ENCODE measurements at places on chromosomes 2 and 18. TPM values are rescaled to one million over a fixed set of nuclear protein-coding genes. Genes with fewer than 3 reads are reported as not detected.

GRCh38 chr2:121532894-121533293 lies 2.2 kb downstream of the RNU4ATAC start:
- no peak for DNase-seq

DNA sequence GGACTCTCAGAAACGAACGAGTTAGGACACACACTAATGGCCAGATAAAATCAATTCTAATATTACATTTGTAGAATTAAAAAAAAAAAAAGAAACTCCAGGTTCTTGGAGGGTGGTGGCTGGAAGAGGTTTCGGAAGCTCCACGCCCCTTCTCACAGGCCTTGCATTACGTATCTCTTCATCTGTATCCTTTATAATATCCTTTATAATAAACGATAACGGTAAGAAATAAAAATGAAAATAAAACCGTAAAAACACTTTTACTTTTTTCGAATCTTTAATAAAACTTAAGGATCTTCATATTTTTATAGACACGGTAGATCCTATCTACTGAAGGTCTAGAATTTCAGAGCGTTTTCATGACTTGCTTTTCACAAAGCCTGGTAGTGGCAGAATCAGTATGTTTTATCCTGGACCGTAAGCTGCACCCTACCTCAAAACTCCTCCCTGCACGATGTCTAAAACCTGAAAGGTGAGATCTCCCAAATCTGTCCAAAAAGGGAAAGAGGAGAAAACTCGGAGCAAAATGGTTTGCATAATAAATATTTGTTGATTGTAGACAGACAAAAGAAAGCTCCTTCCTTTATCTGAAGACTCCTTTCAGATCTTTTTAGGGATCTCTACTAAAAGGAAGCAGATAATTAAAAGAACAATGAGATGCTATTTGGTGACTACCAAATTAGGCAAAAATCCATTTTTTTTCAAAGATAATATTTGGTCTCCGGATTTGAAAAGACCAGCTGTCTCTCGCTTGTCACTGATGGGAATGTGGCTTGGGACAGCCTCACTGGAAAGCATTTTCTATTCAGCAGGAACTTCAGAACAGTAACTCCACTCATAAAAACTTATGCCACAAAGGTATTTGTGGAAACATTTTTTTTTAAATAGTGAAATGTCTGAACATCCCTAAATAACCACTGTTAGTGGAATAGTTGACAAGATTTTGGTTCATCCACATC lies 2.0 kb upstream of the CXCR4 start:
- no peak for DNase-seq

GRCh38 chr2:163735685-163736432 lies at the start of gene FIGN:
FIGN (minus strand) TSS chr2:163736008; CDS start chr2:163734927, 1,081 bp downstream.
- no peak for DNase-seq

- DNase-seq = no peak
These were observed 22.4 kb downstream of the NCOA1 start for GRCh38 chr2:24513281-24514071.

GRCh38 chr18:67788310-67789164 lies 272.0 kb upstream of the DSEL start:
- DNase-seq = no peak

DNA sequence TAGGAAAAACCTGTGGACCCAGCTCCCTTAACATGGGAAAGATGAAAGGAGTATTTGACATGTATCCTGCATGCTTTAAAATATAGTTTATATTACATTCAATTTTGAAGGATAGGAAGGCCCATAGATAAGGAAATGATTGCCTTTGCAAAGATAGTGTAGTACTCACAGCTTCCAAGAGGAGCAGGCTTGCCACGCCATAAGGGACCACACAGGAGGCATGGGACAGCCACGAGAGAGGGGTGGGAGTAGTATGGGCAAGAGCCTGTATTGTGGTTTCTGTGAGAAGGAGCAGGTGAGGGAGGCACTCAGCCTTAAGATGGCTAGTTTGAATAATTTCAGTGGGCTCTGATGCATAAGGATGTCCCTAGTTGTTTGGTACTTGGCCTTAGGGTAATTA lies 740.3 kb downstream of the SATB2 start:
- DNase-seq = no peak

DNA sequence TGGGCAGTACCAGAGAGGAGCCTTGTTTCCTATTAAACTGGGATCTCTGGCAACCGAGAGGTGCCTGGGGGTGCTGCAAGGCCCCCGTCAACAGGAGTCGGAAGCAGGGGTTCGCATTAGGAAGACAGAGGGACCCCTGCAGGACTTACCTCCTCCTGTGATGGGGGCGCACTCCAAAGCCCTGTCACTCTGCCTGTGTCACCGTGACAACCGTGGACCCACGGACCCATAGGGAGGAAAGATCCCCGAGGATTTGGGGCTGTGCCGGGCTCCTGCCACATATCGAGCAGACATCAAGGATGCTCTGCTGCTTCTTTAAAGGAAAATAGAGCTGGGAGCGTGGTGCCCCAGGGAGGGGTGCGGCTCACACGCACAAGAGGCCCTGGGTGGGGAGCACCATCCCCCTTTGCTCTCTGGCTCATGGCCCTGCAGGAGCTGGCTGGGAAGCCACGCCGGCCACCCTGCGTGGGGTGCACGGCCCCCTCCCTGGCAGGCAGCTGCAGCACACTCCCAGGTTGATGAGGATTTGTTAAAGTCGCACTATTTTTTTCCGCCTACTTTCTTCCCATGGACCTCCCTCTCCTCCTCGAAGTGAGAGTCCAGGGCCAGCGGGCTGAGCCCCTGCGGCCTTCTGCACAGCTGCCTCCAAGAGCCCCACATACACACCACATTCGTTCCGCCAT lies 167.5 kb downstream of the TWIST2 start:
- DNase-seq = no peak

- DNase-seq = no peak
These were observed 83.7 kb upstream of the GALNT5 start for GRCh38 chr2:157173740-157174184.

DNA sequence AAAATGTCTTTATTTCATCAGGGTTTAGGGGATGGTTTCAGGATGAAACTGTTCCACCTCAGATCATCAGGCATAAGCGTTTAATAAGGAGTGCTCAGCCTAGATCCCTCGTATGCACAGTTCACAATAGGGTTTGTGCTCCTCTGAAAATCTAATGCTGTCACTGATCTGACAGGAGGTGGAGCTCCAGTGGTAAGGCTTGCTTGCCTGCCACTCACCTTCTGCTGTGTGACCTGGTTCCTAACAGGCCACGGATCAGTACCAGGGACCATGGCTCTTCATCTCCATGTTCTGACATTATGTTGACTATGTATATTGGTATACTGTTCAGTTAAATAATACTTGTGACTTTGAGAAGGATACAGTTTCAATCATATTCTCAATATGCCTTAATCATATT lies 41.6 kb downstream of the PPIG start:
- DNase-seq = no peak

DNA sequence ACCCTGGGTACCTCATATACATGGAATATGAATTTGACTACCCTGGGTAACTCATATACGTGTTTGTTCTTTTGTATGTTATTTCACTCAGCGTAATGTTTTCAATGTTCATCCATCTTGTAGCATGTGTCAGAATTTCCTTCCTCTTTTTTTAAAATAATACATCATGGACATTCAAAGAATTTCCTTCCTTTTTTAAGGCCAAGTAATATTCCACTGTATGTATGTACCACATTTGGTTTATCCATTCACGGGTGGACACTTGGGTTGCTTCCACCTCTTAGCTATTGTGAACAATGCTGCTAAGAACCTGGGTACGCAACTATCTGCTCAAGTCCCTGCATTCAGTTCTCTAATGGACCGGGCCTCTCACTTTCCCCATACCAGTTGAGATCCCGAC lies 40.3 kb downstream of the FAM178B start:
- DNase-seq = no peak

DNA sequence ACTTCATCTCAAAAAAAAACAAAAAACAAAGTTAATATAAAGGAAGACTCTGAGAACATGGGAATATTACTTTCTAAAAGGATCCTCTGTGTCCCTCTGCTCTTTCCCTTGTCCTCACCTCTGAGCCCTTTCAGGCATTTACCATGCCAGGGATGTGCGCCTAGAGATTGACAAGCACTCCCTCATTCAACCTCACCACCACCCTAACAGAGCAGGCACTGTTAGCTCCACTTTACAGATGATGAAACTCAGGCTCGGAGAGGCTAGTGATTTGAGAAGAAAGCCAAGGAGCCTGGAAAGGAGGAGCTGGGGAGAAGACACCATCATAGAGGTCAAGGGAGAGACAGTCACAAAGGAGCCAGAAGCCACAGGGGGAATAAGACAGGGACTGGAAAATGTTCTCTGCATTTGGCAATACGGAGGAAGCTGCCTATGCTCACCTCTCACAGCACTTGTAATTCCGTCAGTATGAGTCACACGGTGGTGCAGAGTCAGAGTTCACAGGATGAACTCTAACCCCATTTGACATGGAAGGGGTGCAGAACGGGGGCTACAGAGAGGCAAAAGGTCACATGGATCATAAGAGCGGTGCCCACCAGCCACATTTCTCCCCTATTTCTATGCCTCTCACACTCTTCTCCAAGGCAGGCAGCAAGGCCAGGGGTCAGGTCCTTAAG lies 101.8 kb upstream of the NFU1 start:
- no peak for DNase-seq

DNA sequence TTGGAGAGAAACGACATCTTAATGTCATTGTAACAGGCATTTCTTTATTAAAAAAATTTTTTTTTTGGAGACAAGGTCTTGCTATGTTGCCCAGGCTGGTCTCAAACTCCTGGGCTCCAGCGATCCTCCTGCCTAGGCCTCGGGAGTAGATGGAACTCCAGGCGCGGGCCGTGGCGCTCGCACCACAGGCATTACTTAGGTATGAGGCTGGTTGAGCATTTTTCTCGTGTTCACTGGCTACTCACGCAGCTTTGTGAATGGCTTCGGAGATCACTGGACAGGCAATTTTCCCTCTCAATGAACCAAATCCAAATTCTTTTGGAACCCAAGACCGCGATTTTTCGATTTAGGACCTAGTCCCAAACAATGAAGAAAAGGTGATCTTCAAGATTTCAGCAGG lies 795 bp upstream of the TCF7L1 start:
- DNase-seq = no peak

DNA sequence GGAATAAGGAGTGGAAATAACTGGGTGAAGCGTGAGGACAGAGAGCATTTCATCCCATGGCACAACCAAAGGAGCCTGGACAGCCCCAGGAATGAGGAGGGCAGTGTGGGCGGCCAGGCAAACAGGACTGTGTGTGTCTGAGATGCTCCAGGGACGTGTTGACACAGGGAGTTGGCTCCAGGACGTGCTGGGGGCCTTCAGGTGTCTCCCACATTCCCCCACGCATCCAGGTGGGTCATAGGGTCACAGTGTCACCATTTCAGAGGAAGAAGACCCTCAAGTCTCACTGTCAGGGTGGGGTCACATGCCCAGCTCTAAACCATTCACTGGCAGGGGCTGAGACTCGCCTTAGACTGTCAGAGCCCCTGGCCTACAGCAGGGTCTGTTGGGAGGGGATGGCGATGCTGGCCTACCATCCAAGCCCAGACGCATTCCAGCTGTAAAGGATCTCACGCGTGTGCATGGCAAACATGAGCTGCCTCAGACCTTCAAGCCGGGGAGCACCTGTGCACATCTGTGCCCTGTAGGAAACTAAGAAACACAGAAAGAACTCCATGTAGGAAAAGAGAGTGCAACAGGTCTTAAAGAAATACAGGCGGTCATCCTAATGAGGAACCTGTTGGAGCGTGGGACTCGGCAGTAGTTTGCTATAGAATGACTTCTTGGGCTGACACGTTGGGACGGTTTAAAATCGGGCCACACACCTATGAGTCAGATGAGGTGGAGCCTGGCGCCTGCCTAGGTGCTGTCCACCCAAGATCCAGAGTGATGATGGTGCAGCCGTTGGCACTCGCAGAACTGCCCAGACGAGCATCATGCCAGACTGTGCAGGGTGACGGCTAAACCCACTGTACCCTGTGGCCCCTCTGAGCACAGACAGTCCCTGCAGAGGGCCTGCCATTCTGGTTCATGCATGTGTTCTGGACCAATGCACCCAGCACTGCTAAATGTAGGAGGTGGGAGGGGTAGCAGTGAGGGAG lies 17.3 kb downstream of the PARD6G start:
- DNase-seq = no peak

DNA sequence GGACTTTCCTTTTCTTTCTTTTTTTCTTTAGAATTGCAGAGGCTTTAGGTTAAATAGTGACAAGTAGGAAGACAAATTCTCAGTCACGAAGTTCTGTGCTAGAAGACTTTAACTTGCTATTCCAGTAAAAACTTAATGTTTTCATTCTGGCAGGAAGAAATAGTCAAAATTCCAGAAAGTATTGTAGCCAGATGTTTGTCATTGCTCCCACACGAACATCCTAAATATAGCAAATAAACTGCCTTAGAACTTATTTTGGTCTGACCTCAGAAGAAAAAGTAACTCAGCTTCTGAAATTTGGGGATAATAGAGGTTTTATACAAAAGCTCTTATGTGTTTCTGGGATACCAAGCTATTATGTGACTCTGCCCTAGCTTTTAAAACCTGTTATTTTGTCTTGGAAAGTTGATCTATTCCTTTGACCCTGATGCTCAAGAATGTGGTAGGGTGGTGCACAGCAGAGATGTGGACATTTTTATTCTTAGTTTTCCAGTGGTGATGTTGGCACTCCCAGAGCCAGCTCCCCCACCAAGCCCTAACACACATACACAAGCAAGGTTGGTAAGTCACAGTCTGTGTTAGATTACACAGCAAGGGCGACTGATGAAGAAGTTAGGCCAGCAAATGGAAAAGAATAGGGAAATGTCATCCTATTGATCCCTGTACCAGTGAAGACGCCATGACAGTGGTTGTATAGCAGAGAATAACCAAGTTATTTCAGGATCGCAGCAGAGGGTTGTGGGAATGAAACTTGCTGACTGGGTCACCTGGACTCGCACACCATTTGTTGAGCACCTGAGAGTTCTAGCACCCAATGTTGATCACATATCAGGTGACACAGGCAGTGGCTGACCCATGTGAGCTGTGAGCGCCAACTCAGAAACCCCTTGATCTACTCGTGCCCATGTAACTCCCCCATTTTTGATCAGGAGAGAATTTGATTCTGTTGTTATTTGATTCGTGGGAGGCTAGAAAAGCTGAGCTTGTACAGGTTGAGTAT lies 23.7 kb downstream of the FARP2 start:
- no peak for DNase-seq

DNA sequence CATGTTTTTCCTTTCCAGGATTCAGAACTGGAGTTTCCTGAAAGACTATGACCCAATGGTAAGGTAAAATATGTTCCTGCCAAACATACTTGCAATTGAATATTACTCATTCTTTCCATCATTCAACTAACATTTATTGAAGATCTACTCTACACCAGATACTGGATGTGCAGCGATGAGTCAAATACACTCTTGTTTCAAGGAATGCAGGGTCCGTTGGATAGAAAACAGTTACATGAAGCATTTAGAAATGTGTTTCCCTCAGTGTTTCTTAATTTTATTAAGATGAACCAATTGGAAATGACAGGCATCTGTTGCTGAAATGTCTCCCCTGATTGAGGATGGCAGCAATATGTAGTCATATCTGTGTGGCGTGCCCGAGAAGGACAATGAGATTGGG lies 14.8 kb upstream of the SLC66A3 start:
- DNase-seq = no peak

AMER3 gene
- total RNA-seq = not detected

SERPINB10 gene
- total RNA-seq = not detected

ERICH2 gene
- total RNA-seq = not detected

UGT1A3 gene
- total RNA-seq = not detected

ITGB1BP1 gene
- 40.5 TPM for total RNA-seq

SKOR2 gene
- not detected for total RNA-seq

FBXO15 gene
- total RNA-seq = 0.69 TPM

AFF3 gene
- 228 TPM for total RNA-seq

CRYBA2 gene
- total RNA-seq = not detected

ALPP gene
- total RNA-seq = not detected

NETO1 gene
- total RNA-seq = 9.1 TPM

TRABD2A gene
- 4.5 TPM for total RNA-seq

LYG2 gene
- total RNA-seq = not detected

STPG4 gene
- 1.0 TPM for total RNA-seq

Measured in activated B cell treated with CpG ODN at 0.5 μM for 24 hours (primary cell).